ENCODE measurements at places on chromosomes 1 and 21.

DNA sequence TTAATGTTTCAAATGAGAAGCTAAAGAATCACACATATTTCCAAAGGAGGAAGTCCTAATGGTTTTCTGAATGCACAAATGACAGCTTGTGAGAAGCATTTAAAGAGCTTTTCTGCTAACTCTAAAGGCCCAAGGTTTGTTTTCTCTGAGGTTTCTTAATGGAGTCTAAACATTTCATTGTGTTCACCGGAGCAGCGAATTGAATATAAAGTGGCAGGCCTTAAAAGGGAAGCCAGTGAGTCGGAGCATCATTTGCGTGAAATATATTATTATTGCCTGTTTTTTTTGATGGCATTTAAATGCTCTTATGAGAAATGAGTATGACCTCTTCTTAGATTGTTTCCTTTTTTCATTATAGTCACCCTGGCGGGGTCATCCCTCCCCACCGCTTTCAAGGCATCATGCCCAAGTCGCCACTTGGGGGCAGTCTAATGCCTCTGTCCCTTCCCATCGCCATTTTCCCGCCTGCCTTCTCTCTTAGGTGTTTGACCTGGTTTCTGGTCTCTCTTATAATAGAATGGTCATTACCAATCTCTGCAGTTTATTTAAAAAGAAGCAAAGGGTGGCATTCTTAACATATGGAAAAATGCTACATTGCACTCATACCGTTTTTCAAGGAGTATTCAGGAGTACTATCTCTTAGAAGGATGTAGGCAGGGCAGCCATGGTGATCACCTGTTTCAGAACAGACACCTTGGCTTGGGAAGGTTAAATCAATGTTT, 25.3 kb upstream of the OVAAL start:
- H3K27ac ChIP-seq, result no peak overlapping the region
- peaks cover 8% of the 10 kb centered on the region for H3K4me1 ChIP-seq
- no peaks in the 10 kb centered on the region for H3K36me3 ChIP-seq
- peak; percentile 65 for DNase-seq

DNA sequence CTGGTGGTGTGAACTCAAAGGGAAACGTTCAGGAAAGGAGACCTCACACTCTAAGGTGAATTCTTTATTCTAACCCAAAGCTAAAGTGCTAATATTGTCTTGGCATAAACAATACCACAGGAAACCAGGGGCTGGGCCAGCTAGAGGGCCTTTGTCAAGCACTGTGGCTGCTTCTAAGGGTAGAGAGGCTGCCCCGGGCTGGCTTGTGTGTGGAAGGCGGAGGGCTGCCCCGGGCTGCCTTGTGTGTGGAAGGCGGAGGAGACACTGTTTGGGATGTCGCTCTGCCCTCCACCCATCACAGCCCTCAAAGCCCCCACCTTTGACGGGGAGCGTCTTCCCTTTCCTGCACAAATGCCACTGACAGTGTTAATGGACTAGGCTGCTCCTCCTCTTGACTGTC, 216.8 kb downstream of the TOMM20 start:
- H3K27ac ChIP-seq, result no peak overlapping the region
- H3K36me3 ChIP-seq, result no peaks in the 10 kb centered on the region
- DNase-seq, result no peak
- H3K4me3 ChIP-seq, result no peak overlapping the region
- peaks cover 19% of the 10 kb centered on the region for H3K4me1 ChIP-seq

DNA sequence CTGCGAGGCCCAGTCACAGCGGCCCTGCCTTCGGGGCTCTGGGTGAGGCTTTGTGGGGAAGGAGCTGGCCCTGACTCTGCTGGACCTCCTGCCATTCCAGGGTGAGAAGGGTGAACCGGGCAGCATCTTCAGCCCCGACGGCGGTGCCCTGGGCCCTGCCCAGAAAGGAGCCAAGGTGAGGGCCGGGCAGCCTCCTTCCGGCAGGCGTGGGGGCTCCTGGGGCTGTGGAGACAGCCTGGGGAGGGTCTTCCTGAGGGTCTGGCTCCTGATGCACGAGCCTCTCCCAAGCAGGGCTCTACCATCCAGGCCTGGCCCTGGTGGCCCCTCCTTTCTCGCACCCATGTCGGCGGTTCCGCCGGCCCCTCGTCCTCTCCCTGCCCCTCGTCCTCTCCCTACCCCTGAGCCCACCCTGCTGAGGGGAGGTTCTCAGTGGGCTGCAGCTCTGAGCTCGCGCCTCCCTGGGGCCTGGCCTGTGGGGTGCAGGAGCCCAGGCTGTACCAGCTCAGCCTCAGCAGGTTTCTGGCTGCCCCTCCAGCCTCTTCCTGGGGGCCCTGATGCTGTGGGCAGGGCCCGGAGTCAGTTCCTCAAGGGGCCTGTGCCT, 48.7 kb downstream of the SLC19A1 start:
- no peak for DNase-seq
- no peak overlapping the region for H3K27ac ChIP-seq
- H3K4me3 ChIP-seq, result no peak overlapping the region

GRCh38 chr21:45217010-45217409, 70.7 kb downstream of the POFUT2 start:
- no peaks in the 10 kb centered on the region for H3K27me3 ChIP-seq
- H3K27ac ChIP-seq, result no peak overlapping the region
- no peak overlapping the region for H3K4me3 ChIP-seq
- no peaks in the 10 kb centered on the region for H3K4me1 ChIP-seq

- no peak overlapping the region for H3K27ac ChIP-seq
- H3K4me1 ChIP-seq, result no peaks in the 10 kb centered on the region
- no peaks in the 10 kb centered on the region for H3K36me3 ChIP-seq
- H3K4me3 ChIP-seq, result no peak overlapping the region
- DNase-seq, result no peak
Observed at GRCh38 chr1:179803918-179804317, 60.8 kb downstream of the FAM163A start.

GRCh38 chr1:31981456-31981839, 32.2 kb upstream of the KHDRBS1 start:
- no peak overlapping the region for H3K27ac ChIP-seq
- no peaks in the 10 kb centered on the region for H3K36me3 ChIP-seq
- H3K4me3 ChIP-seq, result no peak overlapping the region
- H3K4me1 ChIP-seq, result peaks cover 3% of the 10 kb centered on the region
- H3K27me3 ChIP-seq, result no peaks in the 10 kb centered on the region

DNA sequence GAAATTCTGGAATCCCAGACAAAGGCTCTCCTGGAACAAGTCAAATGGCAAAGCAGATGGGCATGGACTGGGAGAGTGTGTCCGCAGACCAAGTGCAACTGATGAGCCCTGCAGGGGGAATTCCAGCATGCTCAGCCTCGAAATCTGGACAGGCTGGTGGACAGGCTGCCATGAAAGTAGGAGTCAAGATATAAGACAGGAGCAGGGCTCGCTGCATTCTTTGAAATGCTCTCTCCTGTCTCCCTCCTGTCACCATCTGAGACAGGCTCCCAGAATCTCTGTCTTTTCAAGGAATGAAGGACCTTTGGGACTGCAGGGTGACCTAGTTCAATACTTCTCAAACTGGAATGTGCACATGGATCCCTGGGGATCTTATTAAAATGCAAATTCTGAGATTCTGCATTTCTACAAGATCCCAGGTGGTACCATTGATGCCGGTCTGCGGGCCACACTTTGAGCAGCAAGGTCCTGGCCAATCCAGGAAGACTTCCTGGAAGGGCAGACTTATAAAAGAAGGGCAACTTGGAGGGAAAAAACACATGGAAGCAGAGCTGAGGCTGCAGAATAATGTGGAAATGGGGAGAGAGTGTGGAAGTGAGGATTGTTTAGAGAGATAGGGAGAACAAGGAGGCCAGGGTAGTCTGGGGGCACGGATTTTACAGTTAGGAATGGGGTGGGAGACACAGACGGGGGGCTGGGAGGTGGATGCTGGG, 29.8 kb downstream of the TNNT2 start:
- H3K27me3 ChIP-seq, result no peaks in the 10 kb centered on the region
- H3K4me1 ChIP-seq, result no peaks in the 10 kb centered on the region
- no peaks in the 10 kb centered on the region for H3K36me3 ChIP-seq
- H3K27ac ChIP-seq, result no peak overlapping the region

GRCh38 chr1:248686815-248687214, 15.8 kb downstream of the OR14I1 start:
- no peaks in the 10 kb centered on the region for H3K36me3 ChIP-seq
- no peaks in the 10 kb centered on the region for H3K27me3 ChIP-seq
- H3K4me3 ChIP-seq, result no peak overlapping the region
- no peak for DNase-seq

DNA sequence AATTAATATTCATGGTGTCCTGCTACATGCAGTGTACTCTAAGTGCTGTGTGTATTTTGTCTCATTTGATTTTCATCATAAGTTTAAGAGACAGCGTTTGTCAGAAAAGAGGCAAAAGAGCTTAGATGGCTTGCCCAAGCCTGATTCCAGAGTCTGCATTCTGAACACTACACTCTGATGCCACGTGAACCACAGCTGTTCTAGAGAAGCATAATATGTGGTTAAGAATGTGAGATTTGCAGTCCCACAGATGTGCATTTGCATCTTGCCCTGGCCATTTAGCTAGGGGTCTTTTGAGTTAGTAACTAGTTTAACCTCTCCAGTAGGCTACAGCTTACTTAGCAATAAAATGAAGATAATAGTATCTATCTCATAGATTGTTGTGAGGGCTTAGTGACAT, 9.2 kb upstream of the GADD45A start:
- no peak overlapping the region for H3K4me3 ChIP-seq
- no peak overlapping the region for H3K27ac ChIP-seq
- H3K4me1 ChIP-seq, result peaks cover 2% of the 10 kb centered on the region

- no peak overlapping the region for H3K27ac ChIP-seq
- H3K4me3 ChIP-seq, result no peak overlapping the region
- DNase-seq, result no peak
- peaks cover 13% of the 10 kb centered on the region for H3K4me1 ChIP-seq
- peaks cover 2% of the 10 kb centered on the region for H3K36me3 ChIP-seq
- no peaks in the 10 kb centered on the region for H3K27me3 ChIP-seq
Observed at GRCh38 chr1:15579683-15580047, 5.2 kb downstream of the AGMAT start.

GRCh38 chr1:150083907-150084306, 16.3 kb downstream of the VPS45 start:
- H3K27me3 ChIP-seq, result no peaks in the 10 kb centered on the region
- no peaks in the 10 kb centered on the region for H3K4me1 ChIP-seq
- H3K27ac ChIP-seq, result no peak overlapping the region
- H3K4me3 ChIP-seq, result no peak overlapping the region
- H3K36me3 ChIP-seq, result peaks cover 98% of the 10 kb centered on the region
- DNase-seq, result no peak

GRCh38 chr21:28516021-28516420, 476.7 kb downstream of the LTN1 start:
- no peak overlapping the region for H3K27ac ChIP-seq
- no peaks in the 10 kb centered on the region for H3K27me3 ChIP-seq
- no peak for DNase-seq
- no peak overlapping the region for H3K4me3 ChIP-seq
- no peaks in the 10 kb centered on the region for H3K36me3 ChIP-seq

DNA sequence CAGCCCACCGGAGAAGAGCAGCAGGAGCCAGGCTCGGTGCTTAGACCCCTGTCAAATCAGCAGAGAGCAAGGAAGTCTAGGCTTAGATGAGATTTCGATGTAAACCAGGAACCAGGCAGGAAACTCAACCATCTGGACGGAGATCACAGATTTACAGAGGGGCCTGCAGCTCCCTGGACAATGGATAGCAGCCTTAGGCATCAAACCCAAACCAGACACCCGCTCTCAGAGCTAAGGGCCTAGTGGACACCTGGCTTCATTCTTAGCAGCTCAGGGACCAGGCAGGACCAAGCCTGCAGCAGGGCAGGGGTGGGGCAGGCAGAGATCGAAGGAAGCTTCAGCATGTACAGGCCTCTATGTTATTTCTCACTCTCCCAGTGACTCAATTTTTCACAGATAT, 127.8 kb upstream of the FMN2 start:
- no peaks in the 10 kb centered on the region for H3K27me3 ChIP-seq
- H3K27ac ChIP-seq, result no peak overlapping the region
- no peak overlapping the region for H3K4me3 ChIP-seq
- H3K4me1 ChIP-seq, result no peaks in the 10 kb centered on the region

DNA sequence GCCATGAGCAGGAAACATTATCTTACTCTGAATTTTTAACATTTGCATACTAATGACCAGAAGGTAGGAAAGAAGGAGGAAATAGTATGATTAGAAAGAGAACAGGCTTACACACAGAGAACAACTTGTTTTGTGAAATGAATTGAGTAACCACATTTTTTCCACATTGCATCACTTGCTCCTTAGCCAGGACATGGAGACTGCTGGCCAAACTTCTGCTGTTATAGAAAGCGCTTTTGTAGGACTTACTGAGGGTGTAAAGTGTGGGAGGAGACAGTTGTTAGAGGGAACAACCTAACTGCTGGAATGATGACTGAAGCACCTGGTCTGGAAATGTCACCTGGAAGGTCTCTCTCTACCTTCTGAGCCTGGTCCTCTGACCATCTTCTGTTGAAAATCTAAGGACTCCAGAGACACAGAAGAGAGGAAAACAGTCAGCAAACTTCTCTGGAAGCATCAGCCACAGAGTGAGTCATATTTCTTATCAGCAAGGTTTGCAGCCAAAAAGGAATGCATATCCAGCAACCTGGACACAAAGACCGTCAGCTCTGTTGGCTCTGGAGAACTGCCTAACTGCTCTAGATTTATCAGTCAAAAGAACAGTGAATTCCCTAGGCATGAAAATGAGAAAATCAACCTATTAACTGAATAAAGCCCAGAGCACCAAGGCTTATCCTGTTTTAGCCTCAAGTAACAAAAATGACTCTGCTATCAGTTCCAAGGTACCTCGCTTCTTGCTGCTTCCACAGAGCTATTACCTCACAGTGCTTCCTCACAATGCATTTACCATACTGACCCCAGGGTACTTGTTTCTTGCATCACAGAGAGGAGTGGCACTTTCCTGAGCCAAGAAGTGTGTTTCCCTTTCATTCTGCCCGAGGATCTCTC, 88.0 kb upstream of the SLFNL1 start:
- no peak overlapping the region for H3K4me3 ChIP-seq
- H3K27me3 ChIP-seq, result no peaks in the 10 kb centered on the region
- H3K4me1 ChIP-seq, result no peaks in the 10 kb centered on the region
- no peak overlapping the region for H3K27ac ChIP-seq

DNA sequence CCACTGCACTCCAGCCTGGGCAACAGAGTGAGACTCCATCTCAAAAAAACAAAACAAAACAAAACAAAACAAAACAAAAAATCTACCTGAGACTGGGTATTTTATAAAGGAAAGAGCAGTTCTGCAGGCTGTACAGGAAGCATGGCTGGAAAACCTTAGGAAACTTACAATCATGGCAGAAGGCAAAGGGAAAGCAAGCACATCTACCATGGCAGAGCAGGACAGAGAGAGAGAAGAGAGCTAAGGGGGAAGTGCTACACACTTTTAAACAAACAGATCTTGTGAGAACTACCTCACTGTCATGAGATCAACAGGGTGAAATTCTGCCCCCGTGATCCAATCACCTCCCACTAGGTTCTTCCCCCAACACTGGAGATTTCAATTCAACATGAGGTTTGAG, 198.3 kb upstream of the SAMSN1 start:
- no peak overlapping the region for H3K4me3 ChIP-seq
- H3K36me3 ChIP-seq, result no peaks in the 10 kb centered on the region
- no peak for DNase-seq

DNA sequence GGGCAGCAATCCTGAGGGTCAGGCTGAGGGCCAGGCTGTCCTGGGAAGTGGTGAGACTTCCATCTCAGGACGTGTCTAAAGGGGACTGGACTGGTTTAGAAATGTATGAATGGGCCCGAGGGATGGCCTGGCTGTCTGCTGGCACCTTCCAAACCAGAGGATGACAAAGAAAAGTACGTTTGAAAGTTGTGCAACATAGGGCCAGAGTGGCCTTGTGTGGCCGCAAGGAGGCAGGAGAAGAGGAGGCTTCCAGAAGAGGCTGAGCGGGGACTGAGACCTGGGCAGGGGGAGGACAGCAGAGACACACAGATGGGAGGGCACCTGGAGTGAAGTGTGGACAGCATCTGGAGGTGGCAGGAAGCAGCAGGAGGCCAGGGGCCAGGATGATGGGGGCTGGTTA, 2.6 kb upstream of the SYTL1 start:
- peak overlapping the region; percentile 55 for H3K27ac ChIP-seq
- peaks cover 40% of the 10 kb centered on the region for H3K4me1 ChIP-seq
- H3K4me3 ChIP-seq, result no peak overlapping the region
- no peaks in the 10 kb centered on the region for H3K27me3 ChIP-seq
